ENCODE measurements at places on chromosomes 1 and 21.

DNA sequence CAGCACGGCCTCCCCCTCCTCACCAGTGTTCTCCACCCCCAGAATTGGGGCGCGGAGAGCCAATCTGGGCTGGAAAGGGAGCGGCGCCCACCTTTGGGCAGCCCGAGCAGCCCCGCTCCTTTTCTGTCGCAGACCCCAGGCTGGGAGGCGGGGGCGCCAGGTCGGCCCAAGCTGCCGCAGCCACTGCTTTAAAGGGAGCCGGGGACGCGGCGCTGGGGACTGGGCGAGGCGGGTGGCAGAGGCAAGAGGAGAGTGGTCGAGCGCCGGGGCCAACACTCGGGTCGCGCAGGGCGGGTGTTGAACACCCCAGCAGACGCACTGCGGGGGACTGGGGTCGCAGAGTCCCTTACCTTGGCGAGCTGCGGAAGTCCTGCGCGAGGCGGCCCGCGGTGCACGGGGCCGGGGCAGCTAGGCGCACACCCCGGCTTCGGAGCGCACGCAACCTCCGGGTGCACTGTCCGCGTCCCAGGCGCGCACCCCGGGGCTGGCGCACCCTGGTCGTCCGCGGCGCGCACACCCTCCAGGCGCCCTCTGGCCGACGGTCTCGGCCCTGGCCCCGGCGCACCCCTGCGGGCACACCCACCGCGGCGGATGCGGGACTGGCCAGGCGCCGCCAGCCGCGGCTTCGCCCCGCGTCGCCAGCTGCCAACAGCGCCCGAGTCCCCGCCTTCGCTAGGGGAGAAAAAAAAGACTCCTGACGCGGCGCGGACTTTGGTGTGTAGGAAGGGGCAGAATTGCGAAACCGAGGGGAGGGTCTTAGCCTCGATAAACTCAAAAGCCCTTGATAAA is at the start of gene KANK4:
TSS of gene KANK4 (minus strand) at position 679 of the 789 bp plus-strand sequence. CDS start 37,870 bp downstream, outside the sequence.
- DNase-seq = no peak

- no peak for DNase-seq
These were observed 97.5 kb downstream of the SEC16B start for GRCh38 chr1:177872308-177872900.

GRCh38 chr1:235865565-235866204 is 1.0 kb downstream of the LYST start:
- DNase-seq = no peak

GRCh38 chr1:101065575-101065974 is 40.0 kb upstream of the DPH5 start:
- no peak for DNase-seq

- peak; percentile 58 for DNase-seq
These were observed 116.8 kb downstream of the TOMM20 start for GRCh38 chr1:235011599-235012435.

GRCh38 chr1:228390649-228391048 is 16.0 kb downstream of the TRIM11 start:
- DNase-seq = no peak

Data from posterior cingulate gyrus (tissue), 11 donors.